Stimulated activated CD8-positive, alpha-beta memory T cell treated with anti-CD3 and anti-CD28 coated beads, Interleukin-7, amount 100 ng/mL, for 1 hour (primary cell): ENCODE measurements at places on chromosomes 7 and 10.

GRCh38 chr10:62738916-62739315 lies 65.6 kb upstream of the ADO start:
- no peak for DNase-seq

- no peak for DNase-seq
Measured at GRCh38 chr7:29987811-29988317, 1.7 kb downstream of the SCRN1 start.

GRCh38 chr10:33483124-33483815 lies 148.8 kb upstream of the NRP1 start:
- DNase-seq: no peak

GRCh38 chr10:66187053-66187733 lies 738.6 kb upstream of the LRRTM3 start:
- DNase-seq: no peak

- DNase-seq: no peak
Measured at GRCh38 chr10:109534193-109534592, 389.1 kb downstream of the XPNPEP1 start.

DNA sequence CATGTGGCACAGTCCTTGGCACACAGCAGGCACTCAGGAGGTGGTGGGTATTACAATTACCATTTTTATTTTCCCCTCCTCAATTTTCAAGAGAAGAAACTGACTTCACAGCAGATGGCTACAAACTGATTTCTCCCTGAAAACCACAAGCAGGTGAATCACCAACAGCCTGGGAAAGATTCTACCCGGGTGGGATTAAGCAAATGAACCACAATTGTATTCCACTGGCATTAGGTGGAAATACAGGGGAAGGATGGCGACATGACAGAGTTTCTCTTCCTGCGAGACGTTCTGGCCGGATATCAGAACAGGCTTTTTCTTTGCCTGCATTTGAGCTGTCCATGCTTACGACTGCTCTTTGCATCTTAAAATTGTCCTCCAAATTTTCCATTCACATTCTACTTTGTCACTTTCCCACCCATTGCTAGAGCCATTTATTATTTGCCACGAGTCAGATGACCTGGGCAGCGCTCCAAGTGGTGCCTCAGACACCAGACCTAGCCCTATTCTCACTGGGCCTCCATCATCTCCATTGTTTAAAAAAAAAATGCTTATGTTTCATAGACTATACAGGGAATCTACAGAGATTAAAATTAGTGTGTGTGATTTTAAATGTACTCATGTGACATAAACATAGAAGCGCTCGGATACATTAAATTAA lies 4.6 kb downstream of the DENND11 start:
- no peak for DNase-seq

- no peak for DNase-seq
Measured at GRCh38 chr7:21969822-21970221, 24.1 kb upstream of the CDCA7L start.

DNA sequence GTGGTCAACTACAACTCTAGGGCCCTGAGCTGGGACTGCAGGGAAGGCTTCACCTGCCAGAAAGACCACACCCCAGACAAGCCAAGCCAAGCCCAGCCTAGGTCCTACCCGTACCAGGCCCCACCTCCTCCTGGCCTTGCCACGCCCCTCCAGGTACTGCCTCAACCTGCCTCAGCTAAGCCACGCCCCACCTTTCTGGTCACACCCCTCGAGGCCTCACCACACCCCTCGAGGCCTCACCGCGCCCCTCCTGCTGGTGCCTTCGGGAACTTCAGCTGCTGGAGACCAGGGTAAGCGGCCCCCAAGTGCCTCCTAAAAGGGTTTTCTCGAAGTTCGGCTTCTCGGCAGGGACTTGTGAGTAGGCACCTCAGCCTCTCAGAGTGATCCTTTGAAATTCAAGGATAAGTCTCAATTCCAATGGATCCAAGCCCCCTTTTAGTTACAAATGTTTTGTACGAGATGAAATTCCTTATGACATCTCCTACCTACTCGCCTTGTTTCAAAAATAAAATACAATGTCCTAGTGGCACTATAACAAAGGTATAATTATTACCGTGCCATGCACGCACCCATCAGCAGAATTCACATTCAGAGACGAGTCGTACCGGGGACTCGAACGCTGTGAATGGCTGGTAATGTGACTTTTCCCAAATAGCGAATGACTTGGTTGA lies 171.2 kb downstream of the ARHGAP21 start:
- no peak for DNase-seq

DNA sequence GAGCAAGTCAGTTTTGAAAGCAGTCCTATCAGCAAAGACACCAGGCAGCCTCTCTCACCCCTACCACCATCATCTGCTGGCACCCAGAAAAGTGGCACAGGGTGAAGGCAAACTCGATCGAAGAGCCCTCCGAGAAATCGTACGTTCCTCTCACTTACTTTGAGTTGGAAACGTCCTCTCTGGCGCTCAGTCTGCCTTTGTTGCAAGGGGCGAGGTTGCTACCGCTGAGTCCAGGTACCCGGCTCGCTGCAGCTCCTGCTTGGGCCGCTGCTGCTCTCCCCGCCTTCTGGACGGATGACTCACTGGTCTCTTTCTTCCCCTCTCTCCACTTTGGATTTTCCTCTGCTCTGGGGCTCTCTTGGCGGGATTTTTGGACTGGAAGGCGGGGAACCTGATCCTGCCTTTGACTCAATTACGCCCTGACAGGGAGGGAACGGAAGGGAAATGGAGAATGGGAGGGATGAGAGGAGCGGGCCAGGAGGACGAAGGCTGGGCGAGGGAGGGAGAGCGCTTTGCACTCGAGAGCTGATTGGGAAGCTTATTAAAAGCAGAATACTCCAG lies at the start of gene PTN:
Gene PTN, minus strand, starts transcription at position 453 of the 561 bp plus-strand sequence. CDS start 88,760 bp downstream, outside the sequence.
- no peak for DNase-seq

GRCh38 chr7:44315301-44315903 lies 10.0 kb downstream of the CAMK2B start:
- no peak for DNase-seq

GRCh38 chr7:92794391-92794790 lies 42.0 kb downstream of the CDK6 start:
- DNase-seq: no peak

DNA sequence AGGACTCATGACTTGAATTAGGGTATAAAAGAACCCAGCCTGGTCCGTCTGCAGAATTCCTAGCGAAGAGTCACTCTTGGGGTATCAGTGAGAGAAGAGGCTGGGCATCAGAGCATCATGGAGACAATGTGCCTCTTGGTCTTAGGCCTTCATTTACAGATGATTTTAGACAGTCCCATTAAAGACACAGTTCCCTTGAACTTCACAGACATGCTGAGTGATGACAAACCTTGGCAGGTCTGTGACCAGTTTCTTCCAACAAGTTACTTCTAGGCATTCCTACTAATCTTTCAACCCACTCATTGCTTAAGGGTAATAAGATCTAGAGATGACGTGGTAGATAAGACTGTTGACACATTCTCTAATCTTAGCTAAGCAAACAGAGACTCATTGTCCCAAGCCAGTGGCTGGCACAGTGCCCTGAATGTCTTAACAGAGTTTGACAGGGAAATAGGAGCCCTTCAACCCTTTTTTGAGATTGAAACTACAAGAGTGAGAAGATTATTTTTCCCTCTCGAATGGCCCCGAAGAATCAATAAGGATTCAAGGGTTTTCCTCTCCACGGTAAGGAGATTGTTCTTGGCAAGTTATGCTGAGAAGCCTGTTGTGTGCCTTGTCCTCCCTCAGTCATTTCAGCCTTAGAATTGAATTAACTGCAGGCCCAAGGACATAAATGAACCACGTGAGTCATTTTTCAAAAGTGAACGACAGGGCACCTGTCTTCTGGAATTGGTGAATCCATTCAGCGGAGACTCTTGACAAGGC lies 281.1 kb downstream of the CCDC3 start:
- DNase-seq: no peak

DNA sequence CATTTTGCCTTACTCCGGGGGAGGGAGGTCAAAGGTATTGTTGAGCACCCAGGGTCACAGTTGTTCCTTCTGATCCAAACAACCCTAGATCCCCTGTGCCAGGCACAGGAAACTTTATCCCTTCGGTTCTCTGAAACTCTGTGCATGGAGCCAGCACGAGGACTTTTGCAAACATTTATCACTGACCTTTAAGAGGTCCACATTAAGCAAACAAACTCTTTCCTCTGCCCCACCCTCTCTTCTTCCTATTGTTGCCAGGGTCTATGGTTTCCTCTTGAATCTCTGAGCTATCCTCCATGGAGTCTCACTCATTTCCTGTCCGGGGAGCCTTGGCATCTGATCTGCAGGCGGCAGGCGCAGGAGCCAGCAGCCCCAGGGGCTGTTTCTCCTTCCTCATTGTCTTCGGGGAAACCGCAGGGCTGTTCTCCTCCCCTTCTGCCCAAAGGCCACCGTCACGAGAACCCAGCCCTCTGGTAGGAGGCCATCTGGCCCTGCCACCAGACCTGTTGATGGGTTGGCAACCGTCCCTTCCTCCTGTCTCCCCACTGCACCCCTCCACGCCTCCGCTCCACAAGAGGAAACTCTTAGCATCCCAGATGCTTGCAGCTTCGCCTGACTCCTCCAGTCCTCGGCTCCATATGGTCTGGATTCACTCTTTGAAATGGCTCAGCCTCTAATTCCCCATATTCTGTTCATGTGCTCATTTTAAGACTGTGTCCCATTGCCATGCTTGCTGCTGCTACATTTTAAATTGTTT lies 327.3 kb upstream of the NRP1 start:
- DNase-seq: no peak

DNA sequence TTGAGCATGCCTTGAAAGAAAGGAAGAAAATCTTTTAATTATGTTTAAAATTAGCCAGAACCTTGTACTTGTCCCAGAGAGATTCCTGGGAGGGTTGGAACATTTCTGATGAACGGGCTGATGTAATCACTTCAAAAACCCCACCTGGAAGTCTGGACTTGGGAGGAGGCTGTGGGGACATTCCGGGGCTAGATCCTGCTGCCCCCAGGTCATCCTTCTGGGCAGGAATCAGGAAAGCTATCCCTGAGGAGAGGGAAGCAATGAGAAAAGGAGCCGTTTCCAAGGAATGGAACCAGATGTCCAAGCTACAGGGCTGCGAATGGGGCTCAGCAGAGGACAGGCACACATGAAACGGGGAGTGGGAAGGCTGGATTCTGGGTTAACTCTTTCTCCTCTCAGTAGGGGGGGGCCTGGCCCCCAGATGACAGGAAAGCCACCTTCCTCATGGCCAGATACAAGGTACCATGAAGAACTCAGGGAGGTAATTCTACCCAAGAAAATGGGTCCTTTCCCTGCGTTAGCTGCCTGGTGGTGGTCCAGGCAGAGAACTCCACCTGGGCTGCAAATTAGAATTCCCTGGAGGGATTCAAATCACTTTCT lies 280.1 kb downstream of the TCF7L2 start:
- DNase-seq: no peak

DNA sequence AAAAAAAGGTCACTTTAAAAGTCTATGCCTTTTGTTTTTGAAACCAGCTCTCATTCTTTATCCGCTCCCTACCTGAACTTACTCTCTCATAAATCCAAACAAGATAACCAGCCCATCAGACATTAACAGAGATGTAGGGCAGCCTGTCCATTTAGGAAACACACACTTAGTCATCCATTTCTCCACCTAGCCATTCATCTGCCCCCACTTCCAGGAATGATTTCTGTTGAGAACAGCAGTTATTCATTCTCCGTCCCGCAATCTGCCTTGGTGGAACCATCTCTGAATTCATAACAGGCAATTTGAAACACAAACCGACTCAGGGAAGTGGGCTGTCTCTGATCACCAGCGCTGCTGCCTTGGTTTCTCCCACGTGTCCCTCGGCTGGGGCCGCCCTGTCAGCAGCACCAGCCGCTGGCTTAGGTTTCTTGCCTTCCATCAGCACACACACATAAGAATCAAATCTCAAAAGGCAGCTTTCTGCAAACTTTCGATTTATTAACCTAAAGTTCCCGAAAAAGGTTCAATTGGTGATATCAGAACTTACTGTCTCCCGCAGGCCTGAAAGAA lies 528.2 kb upstream of the NRP1 start:
- DNase-seq: no peak

DNA sequence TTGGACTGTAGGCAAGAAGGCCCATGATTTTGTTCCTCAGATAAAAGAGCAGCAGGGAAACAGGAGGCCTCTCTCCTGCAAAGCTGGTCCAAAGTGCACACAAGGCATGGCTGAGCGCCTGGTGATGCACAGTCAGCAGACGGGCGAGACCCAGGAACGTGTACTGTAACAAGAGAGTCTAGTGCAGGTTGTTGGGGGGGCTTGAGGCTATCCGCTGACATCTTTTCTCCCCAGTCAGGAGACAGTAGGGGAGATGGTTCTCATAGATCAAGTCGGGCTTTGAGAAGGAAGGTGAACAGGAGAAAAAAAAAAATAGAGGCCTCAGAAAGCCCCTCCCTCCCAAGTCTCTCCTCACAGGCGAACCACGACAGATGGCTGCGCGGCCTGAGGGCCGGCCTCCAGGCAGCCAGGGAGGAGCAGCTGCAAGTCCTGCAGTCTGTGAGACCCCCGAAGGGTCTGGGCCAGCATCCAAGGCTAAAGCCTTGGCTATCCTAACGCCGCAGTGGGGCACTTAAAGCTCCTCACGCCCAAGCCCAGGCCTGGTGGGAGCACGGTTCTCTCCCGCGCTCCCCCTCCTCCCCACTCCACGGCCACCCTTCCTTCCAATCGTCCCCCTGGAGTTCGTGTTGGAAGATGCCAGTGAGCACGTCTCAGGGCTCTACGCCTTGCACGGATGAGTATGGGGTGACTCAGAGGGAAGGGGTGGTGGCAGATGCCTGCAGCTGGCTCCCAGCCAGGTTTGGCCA lies 68.3 kb downstream of the PRKAG2 start:
- no peak for DNase-seq

- DNase-seq: no peak
Measured at GRCh38 chr10:84098667-84099066, 40.6 kb upstream of the GHITM start.

DNA sequence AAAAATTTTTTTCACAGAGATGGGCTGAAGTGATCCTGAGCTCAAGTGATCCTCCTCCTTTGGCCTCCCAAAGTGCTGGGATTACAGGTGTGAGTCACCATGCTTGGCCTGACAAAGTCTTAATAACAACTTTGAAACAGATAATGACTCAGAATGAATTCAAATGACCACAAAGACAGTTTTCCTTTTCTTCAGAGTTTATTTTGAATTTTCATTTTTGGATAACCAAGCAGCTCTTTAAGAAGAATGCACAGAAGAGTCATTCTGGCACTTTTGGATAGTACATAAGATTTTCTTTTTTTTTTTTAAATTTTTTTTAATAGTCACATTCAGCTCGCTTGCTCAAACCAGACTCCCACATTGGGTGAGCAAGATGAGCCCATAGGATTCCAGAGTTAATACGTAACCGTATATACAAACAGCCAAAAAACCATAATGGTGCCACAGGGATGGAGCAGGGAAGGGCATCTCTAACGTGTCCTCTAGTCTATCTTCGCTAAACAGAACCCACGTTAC lies 43.0 kb upstream of the NMT2 start:
- DNase-seq: no peak

DNA sequence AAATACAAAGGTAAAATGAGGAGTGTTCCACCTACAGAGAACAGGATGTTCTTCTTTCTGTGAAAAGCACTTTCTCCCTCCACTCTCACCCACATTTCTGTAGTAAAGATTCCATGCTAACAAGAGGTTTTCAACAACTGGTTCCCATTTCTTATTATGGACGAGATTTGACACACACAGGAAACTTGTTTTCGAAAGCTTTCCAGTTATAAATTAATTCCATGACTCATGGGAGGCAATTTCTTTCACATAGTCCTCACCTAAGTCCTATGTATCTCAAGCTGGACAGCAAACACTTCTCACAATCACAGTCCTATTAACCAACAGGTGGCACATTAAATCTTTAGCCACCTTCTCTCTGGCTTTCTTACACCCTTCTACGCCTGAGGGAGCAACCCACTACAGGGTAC lies 24.5 kb downstream of the RAPGEF5 start:
- DNase-seq: no peak
